Germinal center (tissue), 1 donor: ENCODE measurements at places on chromosomes 3 and 15.

DNA sequence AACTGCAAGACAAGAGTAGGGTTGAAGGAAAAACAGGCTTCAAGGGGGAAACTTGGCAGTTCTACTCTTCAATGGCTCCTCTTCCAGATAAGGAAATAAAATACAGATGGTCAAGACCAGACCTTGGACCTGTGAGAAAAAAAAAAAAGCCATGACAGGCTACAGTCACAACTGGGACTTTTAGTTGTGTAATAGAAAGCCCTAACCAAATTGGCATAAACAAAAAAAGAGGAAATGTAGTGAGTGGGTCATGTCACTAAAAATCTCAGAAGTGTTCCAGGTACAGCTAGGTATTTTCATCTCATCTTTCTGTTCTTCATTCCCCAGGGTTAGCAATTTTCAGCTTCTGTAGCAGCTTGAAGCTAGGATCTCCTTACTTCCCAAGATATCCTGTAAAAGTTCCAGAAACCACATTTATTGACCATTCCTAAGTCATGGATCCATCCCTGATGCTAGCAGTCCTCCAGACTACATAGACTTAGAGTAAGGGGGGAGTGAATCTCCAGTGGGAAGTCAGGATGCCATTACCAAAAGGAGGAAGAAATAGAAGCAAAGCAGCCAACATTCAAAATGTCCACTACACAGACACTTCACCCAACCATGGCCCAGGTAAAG lies 61.0 kb upstream of the CSTA start:
- DNase-seq = no peak

DNA sequence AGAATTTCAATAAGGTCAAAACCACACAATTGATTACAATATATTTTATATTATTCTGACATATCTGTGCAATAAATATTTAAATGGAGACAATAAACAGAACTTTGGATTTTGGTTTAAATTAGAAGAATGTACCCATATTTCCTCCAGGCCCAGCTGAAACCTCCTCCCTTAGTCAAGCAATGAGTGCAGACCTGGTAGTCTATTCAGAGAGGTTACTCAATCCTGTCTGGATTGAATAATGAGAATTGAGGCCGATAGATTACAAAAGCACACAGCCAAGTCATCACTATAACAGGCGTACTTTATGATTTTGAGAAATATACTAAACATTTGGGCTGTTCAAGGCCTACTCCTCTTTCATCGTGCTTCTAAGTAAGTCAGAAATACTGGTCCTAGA lies 114.5 kb upstream of the STRIT1 start:
- no peak for DNase-seq

GRCh38 chr3:48271763-48272498 lies 31.0 kb downstream of the ZNF589 start:
- DNase-seq = no peak

GRCh38 chr3:160617636-160618035 lies 52.3 kb upstream of the KPNA4 start:
- no peak for DNase-seq

DNA sequence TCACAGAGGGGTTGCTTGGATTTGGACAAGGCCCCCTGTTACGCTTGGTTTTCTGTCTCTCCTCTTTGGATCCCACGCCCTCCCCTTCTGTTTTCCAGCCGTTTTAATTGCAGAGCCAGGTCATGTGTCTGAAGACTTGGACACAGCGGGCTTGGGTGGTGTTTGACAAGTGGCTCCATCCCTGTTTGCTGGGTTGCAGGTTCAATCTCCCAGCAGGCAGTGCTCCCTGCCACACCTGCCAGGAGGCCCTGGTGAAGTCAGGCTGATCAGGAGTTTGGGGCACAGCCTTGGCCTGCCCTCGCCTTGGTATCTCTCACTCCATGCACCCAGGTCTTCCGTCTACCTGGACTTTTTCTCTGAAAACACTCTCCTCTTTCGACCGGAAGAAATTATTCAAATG lies 59.0 kb downstream of the PLXNA1 start:
- no peak for DNase-seq

DNA sequence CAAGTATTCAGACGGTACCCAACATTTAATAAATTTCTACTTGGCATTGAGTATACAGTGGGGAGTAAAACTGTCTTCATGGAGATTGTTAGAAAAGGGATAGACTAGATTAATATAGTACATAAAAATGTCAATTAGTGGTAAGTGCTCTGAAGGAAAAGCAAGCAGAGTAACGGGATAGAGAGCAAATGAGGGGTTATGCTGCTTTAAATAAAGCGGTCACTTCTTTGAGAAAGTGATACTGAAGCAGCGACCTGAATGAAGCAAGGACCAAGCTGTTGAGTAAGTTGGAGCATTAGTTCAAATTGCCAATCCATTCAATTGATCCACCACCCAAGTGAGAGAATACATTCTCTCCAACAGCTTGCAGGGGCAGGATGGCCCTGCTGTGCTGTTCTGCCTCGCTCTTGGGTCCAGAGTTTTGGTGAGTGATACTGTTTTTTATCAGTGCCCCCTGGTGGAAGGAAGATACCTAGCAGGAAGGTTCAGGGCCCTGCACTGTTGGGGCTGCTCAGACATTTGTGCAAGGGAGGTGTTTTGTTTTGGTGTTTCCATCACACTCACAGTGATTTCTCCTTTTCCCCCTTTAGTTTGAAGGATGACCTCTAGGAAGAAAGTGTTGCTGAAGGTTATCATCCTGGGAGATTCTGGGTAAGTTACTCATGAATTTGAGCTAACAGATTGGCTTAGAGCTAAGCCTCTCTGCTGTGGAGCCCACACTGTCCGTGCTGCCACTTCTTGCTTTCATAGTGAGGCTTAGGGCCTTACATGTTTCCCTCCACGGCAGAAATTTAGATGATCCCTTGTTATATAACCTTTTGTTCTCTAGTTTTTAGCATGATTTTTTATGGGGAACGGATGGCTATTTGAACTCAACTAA lies 69.0 kb downstream of the RAB7A start:
- peak; percentile 83 for DNase-seq

DNA sequence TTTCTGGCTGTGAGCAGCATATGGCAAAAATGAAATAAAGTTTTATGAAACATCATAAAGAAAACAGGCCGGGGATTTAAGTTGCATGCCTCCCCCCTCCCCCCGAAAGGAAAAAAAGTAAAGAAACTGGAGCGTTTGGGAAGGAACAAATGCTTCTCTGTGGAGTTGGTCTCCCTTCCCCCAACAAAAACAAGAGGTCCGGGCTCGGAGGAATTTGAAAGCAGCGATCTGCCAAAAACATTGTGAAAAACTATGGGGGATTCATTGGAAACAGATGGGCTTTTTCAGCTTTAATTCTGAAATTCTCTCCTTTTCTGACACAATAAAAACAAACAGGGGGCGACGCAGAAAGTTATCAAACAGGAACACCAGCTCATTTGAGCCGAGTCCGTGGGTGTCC lies 17.0 kb downstream of the RGMA start:
- DNase-seq = no peak

- DNase-seq = no peak
Observed at GRCh38 chr15:100520132-100520921, 8.4 kb downstream of the CERS3 start.
